ENCODE measurements at places on chromosomes 13 and 19. TPM values are rescaled to one million over a fixed set of nuclear protein-coding genes. Genes with fewer than 3 reads are reported as not detected.
A peak's percentile ranks its signal among the peaks of the same experiment; 100 is the strongest.

Gene ERICH6B
- not detected for total RNA-seq

DNA sequence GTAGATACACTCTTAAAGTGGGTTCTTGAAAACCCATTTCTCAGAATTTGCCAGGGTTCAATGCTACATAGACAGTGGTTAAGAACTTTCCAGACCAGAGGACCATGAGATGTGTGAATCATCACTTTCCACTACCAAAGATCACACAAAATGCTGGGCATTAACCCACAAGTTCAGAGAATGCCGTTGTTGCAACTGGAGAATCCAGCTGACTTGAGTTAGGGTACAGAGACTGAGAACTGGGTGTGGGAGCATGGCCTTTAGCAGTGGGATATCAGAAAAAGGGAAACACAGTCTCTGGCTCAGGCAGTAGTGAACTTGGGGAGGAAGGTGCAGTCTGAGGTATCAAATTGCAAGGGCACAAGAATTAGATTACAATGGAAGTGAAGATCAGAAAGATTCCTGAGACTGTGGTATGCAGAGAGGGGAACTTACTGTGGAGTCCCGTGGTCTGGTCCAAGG, 51.5 kb upstream of the WDFY2 start:
- no peak for DNase-seq

DNA sequence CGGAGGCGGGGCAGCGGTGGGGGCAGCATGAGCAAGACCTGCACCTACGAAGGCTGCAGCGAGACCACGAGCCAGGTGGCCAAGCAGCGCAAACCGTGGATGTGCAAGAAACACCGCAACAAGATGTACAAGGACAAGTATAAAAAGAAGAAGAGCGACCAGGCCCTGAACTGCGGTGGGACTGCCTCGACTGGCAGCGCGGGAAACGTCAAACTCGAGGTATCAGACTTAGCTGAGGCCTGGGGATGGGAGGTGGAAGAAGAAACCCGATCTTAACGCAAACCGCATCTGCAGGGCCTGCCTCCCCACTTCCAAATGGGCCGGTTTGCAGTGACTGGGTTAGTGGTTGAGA, 693 bp downstream of the RFXAP start:
- no peak for DNase-seq

GRCh38 chr13:93466502-93467036, 240.0 kb downstream of the GPC6 start:
- DNase-seq = no peak

DNA sequence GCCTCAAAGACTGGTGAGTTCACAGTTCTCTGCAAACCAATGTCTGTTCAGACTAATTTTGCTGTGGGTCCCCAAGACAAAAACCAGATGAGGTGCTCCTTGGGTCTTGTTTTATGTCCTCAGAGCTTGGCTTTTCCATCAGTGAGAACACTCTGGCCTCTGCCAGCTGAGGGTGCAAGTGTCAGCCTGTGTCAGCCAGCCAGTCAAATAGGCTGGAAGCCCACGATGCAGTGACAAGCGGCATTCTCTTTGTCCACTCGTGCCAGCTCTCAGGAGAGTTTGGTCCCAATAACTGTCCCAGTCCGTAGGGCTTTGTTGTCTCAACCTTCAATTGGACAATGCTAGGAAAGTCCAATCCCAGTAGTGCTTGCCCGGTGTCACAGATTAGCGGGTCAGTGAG, 9.4 kb upstream of the AKT2 start:
- no peak for DNase-seq

DNA sequence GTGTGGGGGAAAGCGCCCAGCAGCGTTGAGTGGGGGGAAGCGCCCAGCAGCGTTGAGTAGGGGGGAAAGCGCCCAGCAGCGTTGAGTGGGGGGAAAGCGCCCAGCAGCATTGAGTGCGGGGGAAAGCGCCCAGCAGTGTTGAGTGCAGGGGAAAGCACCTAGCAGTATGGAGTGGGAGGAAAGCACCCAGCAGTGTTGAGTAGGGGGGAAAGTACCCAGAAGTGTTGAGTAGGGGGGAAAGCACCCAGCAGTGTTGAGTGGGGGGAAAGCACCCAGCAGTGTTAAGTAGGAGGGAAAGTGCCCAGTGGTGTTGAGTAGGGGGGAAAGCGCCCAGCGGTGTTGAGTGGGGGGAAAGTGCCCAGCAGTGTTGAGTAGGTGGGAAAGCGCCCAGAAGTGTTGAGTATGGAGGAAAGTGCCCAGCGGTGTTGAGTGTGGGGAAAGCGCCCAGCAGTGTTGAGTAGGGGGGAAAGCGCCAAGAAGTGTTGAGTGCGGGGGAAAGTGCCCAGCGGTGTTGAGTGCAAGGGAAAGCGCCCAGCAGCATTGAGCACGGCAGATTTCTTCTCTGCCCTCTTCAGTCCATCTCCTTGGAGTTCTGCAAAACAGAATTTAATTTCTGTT, 138.4 kb downstream of the ATP11A start:
- no peak for DNase-seq

- no peak for DNase-seq
Observed at GRCh38 chr19:57171551-57172081, 4.3 kb upstream of the DUXA start.

GRCh38 chr13:26422036-26422435, 135.4 kb upstream of the WASF3 start:
- DNase-seq = no peak

GRCh38 chr13:70339738-70340137, 231.5 kb upstream of the KLHL1 start:
- peak; percentile 27 for DNase-seq

Data from mucosa of descending colon (tissue), 3 donors.